Germinal center (tissue), 1 donor: ENCODE measurements at places on chromosomes 6 and 20.

DNA sequence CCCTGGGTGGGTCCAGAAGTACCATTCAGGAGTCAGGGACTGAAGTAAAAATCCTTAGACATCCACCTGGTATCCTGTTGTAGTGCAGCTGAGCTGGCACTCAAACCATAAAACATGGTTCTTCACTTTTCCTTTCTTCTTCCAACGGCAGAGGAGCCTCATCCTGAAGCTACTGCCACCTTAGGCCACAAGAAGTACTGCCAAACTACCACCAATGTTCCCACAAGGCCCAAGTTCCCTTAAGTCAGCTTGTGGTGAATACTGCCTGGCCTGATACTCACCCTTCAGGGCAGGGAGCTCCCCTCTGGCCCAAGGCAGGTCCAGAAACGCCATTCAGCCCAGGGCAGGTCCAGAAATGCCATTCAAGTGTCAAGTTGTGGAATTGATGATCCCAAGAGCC is 1053.4 kb upstream of the CITED2 start:
- no peak for DNase-seq

- DNase-seq = no peak
Measured at GRCh38 chr6:90103056-90103800, 193.4 kb downstream of the BACH2 start.

- no peak for DNase-seq
Measured at GRCh38 chr6:167795874-167796191, 30.9 kb upstream of the AFDN start.

DNA sequence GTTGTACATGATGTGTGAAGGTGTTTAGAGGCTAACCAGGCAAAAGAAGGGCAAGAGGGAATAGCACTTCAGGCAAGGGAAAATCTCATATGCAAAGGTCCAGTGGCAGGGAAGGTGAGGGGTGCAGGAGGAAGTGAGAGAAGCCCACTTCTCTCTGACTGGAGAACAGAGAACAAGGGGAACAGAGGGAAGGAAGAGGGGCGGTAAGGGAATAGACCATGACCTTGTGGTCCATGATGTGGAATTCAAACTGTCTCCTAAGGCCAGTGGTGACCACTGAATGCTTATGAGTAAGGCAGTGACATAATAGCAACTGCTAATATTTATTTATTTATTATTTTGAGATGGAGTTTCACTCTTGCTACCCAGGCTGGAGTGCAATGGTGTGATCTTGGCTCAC is 20.6 kb upstream of the SLC9A8 start:
- no peak for DNase-seq

DNA sequence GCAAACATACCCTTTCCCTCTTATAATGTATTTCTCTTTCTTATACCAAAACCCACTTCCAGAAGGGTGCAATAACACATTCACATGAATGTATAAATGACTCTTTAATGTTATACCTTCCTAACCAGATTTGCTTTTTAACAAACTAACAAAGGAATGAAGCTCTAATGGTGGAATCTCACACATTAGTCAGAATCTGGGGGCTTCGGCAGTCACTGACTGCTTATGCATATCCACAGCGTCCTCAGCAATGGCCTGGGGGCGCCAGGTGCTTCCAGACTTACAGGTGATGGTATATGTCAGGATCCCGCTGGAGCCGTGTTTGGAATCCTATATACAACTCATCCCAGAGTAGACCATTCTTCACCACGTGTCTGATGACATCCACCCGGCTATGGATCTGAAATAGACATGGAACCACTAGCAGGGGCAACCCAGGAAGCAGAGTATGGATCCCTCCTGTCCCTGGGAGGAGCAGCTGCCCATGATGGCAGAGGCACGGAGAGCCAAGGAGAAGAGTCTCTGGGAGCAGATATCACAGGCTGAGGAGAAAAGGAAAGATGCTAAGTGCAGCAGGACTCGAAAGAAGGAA is 150.8 kb upstream of the RIPOR2 start:
- no peak for DNase-seq

GRCh38 chr6:41504466-41505121 is 41.6 kb upstream of the FOXP4 start:
- DNase-seq = peak; percentile 24

DNA sequence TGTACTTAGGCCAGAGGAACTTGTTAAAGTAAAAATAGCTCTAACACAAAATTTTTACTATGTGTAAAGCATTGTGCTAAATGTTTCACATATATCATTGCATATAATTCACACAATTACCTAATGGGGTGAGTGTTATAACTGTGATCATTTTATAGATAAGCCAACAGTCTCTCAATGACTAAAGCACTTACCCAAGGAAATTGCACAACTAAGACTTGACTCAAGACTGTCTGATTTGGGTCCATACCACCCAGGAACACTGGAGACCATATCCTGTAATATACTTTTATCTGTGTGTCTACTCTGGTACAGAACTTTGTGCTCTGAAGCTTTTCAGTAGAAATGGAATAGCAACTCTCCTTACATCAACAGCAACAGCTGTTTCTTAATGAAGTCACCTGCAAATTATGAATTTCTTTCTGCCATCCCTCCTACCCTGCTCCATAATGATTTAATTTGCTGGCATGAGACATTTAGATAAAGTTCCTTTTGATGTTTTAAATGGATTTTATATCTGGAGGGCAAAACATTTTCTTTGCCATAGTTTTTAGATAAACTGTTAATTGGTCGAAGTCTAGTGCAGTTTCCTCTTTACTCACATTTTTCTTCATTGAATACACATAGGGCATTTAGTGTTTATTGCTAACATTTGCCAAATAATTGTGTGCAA is 47.5 kb downstream of the TSPYL4 start:
- no peak for DNase-seq

GRCh38 chr20:55893031-55893430 is 112.3 kb downstream of the CBLN4 start:
- no peak for DNase-seq

GRCh38 chr20:23331450-23332350 is 18.9 kb upstream of the NXT1 start:
- DNase-seq = peak; percentile 15
